Cortex of kidney (tissue), 1 donor: ENCODE measurements at places on chromosomes 5 and 9.

DNA sequence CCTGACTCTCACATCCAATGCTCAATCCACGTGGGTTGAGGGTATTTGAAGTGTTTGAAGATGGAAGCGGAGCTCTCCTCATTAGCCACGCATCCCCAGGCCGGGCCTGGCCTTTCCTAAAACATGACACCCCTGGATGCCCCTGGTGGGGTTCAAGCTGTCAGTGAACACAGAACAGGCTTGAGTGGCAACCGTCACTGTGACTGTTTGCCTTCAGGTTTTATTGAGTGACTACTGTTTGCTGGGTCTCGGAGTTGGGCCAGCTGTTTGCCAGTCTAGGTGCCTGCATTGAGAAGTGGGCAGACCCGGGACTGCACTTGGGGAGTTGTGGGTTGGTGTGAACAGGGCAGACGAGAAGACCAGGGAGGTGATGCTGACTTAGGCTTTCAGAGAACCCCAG is 7.8 kb upstream of the OLFM1 start:
- DNase-seq = no peak

GRCh38 chr9:34568774-34569173 is 20.8 kb downstream of the CNTFR start:
- no peak for DNase-seq

GRCh38 chr5:57715296-57715695 is 232.7 kb upstream of the ACTBL2 start:
- DNase-seq = no peak

- no peak for DNase-seq
These were observed 476.3 kb downstream of the CCDC171 start for GRCh38 chr9:16029046-16029615.

DNA sequence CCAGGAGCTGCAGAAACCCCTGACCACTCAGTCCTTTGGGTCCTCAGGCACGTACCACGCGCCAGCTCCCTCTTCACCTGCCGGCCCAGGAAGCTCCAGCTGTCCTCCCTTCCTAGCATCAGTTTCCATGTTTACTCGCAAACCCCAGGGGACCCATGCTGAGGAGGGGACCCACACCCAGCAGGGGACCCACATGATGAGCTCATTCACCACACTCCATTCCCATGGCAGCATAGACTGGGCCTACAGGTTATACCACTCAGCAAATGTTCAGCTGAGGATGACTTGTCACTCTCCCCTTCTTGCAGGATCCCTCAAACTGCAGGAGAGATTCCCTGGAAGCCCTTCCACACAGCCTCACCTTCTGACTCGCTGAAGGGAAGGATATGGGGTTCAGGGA is 73.5 kb upstream of the GALNT10 start:
- DNase-seq = no peak

GRCh38 chr9:122392284-122392683 is 21.5 kb downstream of the PTGS1 start:
- DNase-seq = no peak

- no peak for DNase-seq
These were observed 5.9 kb downstream of the GFI1B start for GRCh38 chr9:132984202-132985070.

GRCh38 chr5:108830705-108831276 is 83.1 kb downstream of the FER start:
- DNase-seq = no peak
